ENCODE measurements at places on chromosomes 16 and 17. TPM values are rescaled to one million over a fixed set of nuclear protein-coding genes. Genes with fewer than 3 reads are reported as not detected.

Gene TPSG1
- 0.10 TPM for polyA plus RNA-seq

Gene GNGT2
- 0.86 TPM for polyA plus RNA-seq

Gene TK2
- polyA plus RNA-seq: 8.3 TPM

Gene SMIM5
- polyA plus RNA-seq: 33.9 TPM

Gene CA5A
- polyA plus RNA-seq: not detected

Gene FOXJ1
- polyA plus RNA-seq: 0.56 TPM

Gene ACSM2B
- 0.06 TPM for polyA plus RNA-seq

Gene SDK2
- polyA plus RNA-seq: 0.29 TPM

Gene KRTAP17-1
- not detected for polyA plus RNA-seq

Gene KRTAP4-6
- polyA plus RNA-seq: not detected

Gene MT1F
- polyA plus RNA-seq: 11.2 TPM

Gene KRTAP9-4
- not detected for polyA plus RNA-seq

All from esophagus (tissue), 2 donors.